Pons (tissue), 1 donor: ENCODE measurements at places on chromosomes 16 and 17.
A peak's percentile ranks its signal among the peaks of the same experiment; 100 is the strongest.

GRCh38 chr17:34173241-34173640 lies 81.8 kb upstream of the CCL2 start:
- no peak for DNase-seq

GRCh38 chr16:59991171-59991570 lies 1257.1 kb upstream of the GOT2 start:
- no peak for DNase-seq

GRCh38 chr17:956905-957304 lies 22.7 kb downstream of the NXN start:
- DNase-seq: no peak

- DNase-seq: no peak
Measured at GRCh38 chr17:75980188-75981018, 1.4 kb downstream of the TEN1 start.

DNA sequence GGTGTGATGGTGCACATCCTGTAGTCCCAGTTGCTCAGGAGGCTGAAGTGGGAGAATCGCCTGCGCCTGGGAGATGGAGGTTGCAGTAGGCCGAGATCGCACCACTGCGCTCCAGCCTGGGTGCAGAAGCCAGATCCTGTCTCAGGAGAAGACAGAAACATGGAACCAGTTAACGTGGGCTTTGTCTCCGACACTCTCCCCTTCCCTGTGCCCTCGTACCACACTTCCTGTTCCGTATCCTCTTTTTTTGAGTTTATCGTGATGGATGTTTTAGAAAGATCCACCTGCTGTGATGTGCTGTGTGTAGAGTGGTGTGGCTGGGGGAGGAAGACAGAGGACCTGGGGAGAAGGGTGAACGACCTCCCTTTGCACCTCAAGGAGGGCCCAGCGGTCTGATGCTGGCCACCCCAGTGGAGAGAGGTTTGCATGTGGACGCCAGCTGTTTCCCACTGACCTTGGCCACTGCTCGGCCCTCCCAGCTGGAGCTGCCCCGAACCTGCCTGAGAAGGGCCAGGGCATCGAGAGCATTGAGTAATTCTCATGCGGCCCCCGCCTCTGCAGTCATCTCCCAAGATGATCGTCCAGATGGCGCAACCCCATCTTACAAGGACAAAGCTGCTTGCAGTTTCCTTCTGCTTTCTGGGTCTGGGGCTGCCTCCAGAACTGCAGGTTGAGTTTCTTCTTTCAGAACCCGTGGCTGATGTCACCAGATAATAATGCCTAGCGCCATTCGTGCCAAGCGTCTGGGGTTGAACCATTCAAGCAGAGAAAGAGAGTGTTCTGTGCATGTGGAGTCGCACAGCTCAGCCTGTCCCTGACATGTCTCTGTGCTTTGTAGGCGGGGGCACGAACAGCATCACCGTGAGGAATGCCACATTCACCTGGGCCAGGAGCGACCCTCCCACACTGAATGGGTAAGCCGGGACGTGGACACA lies 126.3 kb downstream of the ABCC1 start:
- peak; percentile 56 for DNase-seq

DNA sequence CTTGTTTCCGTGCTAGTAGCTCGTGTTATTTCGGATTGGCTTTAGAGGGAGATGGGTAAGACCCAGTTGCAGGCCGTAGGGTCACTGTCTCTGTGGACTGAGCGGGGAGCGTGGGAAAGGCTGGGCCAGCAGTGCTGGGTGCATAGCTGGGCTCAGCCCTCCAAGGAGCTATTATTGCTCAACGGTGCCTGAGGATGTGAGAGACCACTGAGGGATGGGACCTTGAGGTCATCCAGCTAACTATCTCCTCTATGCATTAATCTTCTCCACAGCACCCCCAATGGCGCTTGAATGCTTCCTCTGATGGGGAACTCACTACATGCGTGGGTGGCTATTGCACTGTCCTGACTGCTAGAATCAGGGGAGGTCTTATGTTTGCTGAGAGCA lies 126.1 kb upstream of the FOXF1 start:
- DNase-seq: no peak

DNA sequence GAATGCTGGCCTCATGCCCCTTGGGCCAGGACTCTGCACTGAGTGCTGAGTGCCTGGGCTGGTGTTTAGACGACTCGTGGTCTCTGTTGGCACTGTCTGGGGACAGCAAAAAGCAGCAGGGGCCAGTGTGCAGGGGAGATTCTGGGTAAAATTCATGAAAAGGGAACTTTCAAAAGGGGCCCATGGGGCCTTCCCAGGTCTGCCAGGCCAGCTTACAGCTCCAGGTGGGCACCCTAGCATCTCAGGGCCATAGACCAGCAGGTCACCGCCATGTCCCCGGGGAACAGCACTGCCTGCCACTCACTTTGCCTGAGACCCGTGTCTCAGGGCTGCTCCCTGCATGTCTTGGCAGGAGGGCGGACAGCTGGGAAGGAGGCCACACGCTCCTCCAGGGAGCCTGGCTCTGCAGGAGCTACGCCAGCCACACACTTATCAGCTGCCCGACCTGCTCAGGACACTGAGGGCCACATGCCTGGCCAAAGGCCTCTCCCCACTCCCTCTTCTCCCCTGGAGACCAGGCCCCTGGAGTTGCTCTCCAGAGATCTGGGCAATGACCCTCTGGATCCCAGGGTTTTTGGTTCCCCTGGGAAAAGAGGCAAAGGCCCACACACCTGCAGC lies 8.8 kb upstream of the FASN start:
- DNase-seq: no peak

DNA sequence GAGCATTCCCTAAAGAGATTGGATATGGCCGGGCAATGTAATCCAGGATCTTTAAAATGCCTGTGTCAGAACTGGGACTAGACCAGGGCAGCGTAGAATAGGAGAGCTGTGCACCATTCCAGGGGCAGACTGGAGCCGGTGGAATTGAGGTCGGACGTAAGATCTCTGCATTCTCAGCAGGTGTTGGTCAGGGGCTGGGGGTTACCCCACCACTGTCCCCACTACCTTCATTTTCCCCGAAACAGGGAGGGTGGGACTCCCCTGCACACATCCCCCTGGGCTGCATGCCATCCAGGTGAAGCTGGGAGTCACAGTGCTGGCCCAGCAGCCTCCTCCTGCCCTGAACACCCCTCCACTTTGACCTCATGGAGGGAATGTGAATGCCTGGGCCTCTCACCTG lies 17.8 kb downstream of the OSBPL7 start:
- DNase-seq: no peak

GRCh38 chr17:28395968-28396367 lies 10.0 kb downstream of the SLC46A1 start:
- no peak for DNase-seq
